ENCODE measurements at places on chromosomes 13 and 19.

DNA sequence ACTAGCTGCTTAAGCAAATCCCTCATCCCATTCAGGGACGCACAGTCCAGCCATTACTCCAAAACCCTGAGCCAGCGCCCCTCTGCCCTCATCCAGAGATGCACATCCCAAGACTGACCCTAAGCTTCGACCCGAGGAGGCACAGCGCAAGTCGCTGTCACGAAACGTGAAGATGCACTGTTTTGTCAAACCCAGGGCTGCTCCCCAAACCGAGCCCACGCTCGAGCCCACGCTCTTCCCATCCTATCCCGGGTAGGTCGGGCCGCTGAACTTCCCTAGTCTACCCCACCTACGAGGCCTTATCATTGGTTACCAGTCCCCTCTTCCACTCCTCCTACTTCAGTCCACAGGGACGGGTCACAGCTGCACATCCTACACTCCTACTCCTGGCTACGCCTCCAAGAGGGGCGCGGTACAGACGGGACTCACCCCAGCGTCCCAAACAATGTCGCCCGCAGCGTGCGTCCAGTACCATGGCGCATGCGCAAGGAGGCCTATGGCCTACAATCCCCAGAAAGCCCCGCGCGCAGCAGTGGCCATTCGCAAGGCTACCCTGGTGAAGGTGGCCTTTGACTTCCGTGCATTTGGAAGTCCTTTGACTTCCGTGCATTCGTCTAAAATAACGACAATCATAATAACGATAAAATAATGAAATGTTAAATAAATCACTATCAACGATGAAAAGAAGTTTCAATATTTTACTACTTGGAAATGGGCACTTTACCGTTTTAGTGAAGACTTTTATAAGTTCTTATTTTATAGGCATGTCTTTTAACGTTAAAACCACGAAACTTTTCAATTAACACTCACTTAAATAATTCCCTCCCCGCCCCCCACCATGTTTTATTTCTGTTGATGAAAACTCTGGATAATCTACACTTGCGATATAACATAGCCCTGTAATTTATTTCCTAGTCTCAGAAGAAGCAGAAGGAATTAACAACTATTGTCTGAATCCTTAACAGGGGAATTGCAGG is at the start of gene ZNF285:
Gene ZNF285, minus strand, starts transcription at position 470 of the 977 bp plus-strand sequence. CDS start 4,395 bp downstream, outside the sequence.
- peak; percentile 76 for DNase-seq

DNA sequence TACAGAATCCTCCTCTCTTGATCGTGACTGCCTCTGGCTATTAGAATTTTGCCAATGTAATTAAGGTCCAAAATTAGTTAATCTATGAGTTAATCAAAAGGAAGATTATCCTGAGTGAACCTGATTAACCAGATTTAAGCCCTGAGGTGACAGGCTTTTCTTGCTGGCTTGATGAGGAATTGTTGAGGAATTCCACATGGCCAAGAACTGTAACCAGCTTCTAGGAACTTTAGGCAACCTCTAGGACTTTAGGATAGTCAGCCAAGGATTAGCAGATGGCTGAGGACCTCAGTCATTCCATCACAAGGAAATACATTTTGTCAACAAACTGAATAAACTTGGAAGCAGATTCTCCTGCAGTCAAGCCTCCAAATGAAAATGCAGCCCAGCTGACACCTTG is 84.8 kb downstream of the STOML3 start:
- DNase-seq: no peak

DNA sequence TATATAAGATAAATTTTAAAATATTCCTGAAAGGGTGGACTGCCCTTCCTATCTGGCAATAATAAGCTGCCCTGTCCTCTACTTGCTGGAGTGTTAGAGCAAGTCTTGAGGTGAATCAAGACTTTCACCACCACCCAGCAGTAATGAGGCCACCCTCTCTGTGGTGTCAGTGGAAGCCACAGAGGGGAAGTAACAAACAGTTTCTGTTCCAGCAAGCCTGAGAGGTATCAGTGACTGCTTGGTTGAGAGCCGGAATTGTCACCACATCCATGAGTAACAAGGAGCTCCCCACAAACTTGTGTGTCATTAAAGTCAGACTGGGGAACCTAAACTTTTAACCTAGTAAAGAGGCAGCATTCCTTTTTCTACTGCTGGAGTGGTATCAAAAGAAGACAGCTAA is 532.7 kb upstream of the SPRY2 start:
- DNase-seq: no peak

DNA sequence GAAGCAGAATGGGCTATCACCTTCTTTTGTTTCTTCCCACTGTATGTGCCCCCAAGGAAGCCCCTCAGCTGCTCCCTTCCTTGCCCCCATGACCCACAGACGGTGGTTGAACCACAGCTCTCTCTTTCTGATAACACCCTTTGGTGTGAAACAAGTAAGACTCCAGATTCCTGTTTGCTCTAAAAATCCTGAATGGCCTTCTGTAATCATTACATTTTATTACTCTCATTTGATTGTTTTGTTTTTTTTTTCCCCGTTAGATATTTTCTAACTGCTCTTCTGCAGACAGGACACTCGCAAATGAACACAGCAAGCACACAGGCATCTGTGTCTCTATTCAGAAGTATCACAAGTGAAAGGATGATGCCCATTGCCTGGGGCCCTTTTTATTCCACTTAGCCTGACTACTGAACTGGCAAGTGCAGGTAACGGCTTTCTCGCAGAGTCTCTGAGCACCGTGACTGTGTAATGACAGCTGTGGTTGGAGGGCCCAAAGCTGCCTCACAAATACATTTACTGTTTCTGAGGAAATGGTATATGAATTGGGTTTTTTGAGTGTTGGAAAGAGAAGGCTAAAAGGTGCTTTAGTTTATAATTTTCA is 59.3 kb downstream of the OXGR1 start:
- no peak for DNase-seq

- peak; percentile 64 for DNase-seq
Observed at GRCh38 chr19:57527136-57527881, at the start of gene ZNF549. Gene ZNF549 (plus strand): TSS chr19:57527356. CDS start chr19:57527574, 218 bp downstream.

- peak; percentile 91 for DNase-seq
Observed at GRCh38 chr19:38228491-38229439, 4.7 kb upstream of the DPF1 start.

- no peak for DNase-seq
Observed at GRCh38 chr13:84903391-84903790, 895.8 kb downstream of the SLITRK6 start.

- DNase-seq: no peak
Observed at GRCh38 chr13:29483623-29484022, 111.9 kb downstream of the SLC7A1 start.

- no peak for DNase-seq
Observed at GRCh38 chr19:49009828-49010227, 7.1 kb downstream of the LHB start.

- no peak for DNase-seq
Observed at GRCh38 chr13:23672616-23673015, 102.4 kb downstream of the TNFRSF19 start.

DNA sequence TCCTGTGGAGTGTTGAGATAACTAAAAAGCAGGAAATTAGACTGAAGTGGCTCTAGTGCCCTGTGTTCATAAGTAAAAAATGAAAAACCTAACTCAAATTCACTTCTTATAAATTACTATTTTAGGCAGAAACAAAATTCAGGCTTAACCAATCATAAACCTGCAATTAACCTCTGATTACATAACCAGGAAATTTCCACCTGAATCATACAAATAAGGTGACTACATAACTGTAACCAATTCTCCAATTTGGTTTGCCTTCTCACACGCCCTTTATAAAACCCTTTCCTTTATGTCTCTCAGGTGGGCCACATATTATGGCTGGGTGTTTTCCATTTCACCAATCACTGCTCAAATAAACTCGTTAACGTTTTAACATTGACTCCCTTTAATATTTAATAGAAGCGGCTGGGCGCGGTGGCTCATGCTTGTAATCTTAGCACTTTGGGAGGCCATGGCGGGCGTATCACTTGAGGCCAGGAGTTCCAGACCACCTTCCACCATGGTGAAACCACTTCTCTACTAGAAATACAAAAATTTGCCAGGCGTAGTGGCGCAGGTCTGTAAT is 22.9 kb upstream of the ZNF724 start:
- no peak for DNase-seq

GRCh38 chr13:102033386-102033785 is 368.5 kb downstream of the FGF14 start:
- DNase-seq: no peak

- no peak for DNase-seq
Observed at GRCh38 chr13:100338275-100338674, 249.4 kb downstream of the PCCA start.

- DNase-seq: no peak
Observed at GRCh38 chr19:33660410-33661124, 38.8 kb downstream of the CHST8 start.

DNA sequence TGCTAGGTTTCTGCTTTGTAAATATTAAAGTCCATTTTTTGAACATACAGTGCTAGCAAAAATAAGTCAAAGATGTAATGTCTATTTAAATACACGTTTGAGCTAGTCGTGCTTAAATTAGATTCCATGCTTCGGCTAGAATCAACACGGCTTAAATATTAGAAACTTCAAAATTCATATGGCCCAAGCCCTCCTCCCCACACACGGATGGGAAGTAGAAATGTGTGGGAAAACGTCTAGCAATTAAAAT is 816 bp upstream of the KLF5 start:
- no peak for DNase-seq

DNA sequence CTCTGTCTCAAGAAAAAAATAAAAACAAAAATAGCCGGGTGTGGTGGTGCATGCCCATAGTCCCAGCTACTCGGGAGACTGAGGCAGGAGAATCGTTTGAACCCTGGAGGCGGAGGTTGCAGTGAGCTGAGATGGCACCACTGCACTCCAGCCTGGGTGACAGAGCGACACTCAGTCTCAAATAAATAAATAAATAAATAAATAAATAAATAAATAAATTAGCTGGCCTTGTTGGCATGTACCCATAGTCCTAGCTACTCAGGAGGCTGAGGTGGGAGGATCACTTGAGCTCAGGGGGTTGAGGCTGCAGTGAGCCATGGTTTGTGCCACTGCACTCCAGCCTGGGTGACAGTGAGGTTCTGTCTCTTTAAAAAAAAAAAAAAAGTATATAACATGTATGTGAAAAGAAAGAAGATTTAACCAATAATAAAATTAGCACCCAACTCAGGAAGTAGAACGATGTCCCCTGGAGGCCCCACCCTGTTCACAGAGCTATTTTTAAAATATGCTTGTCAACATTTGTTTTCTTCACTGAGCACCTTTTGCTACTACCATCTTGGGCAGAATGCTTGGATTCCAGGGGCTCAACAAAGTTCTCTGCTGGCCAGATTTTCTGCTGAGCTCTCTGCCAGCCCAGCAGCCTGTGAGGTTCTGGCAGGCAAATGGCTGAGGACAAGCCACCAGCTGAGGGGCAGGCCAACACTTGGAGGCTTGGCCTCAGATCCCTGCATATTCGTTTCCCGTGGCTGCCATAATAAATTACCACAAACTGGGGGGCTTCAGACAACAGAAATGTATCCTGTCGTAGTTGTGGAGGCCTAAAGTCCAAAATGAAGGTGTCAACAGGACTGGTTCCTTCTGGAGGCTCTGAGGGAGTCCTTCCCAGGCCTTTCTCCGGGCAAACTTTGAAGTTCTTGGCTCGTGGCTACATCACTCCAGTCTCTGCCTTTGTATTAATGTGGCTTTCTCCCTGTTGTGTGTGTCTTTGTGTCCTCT is 5.2 kb downstream of the SLC25A42 start:
- DNase-seq: no peak

- no peak for DNase-seq
Observed at GRCh38 chr13:110944968-110945927, 30.4 kb upstream of the ANKRD10 start.

DNA sequence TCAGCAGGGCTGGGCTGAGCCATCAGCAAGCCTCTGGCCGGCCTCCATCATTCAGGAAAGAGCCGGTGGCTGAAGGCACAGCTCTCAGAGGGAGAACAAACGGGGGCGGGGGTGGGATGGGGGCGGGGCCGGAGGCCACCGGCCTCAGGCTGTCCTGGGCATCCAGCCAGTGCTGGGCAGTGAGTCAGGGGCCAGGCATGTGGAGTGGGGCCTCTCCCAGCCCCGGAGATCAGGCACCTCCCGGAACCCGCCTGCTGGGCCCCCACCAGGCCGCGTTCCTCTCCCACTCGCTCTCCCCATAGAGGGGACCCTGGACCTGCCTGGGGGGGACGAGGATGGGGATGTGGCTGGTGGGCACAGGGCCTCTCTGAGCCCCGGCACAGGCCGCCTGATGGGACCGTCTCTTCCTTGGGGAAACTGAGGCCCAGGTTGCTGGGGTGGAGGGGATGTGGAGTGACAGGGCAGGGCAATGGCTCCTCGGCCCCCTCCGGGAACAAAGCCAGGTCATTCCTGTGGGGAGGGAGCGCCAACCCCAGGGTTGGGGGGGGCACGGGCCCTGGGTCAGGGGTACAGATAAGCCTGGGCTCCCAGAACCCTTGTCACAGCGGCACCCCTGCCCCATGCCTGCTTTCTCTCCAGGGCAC is 12.9 kb downstream of the SPC24 start:
- DNase-seq: peak; percentile 51

- no peak for DNase-seq
Observed at GRCh38 chr13:23570921-23571315, 706 bp downstream of the TNFRSF19 start.

- DNase-seq: no peak
Observed at GRCh38 chr13:23671897-23672296, 101.7 kb downstream of the TNFRSF19 start.

- DNase-seq: no peak
Observed at GRCh38 chr19:12497032-12497431, 12.4 kb upstream of the ZNF709 start.

- DNase-seq: no peak
Observed at GRCh38 chr13:77040076-77040475, 13.1 kb upstream of the FBXL3 start.

- DNase-seq: no peak
Observed at GRCh38 chr19:8392017-8392591, 1.9 kb downstream of the RAB11B start.

DNA sequence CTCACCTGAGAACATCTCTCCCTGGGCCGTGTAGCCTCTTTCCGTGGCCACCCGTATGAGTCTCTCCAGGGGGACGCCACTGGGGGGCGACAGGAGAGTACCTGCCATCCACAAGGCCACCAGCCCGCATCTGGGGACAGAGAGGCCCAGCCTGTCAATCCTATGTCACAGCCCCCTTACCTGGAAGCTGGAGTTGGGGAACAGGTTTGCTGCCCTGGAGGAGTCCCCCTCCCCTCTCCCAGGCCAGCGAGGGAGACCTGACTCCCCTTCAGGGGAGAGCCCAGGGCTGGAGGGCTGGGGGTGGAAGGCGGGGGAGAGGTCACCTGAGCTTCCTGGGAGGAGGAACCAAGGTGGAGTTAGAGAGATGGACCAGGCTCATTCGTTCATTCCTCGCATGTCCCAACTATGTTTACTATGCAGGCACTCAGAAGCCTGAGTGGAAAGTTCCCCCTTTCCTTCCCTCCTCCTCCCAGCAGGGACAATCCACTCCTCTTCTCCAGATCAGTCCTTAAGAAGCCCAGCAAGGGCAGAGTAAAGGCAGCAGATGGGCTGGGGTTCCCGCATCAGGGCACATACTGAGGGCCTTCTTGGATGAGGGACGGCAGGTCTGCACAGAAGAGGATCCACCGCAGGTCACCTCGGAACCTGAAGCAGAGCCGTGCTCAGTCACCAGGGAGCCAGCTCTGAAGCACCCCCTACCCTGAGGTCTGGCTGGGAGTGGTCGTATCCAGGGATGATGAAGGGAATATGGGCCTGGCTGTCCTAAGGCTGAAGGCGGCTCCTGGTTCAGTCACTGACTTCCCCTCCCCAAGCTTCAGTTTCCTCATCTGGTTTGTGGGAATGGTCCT is 5.5 kb downstream of the ACTMAP start:
- DNase-seq: peak; percentile 70
